ENCODE measurements at places on chromosomes 7 and 10. TPM values are rescaled to one million over a fixed set of nuclear protein-coding genes. Genes with fewer than 3 reads are reported as not detected.

ARHGAP22 gene
- 4.0 TPM for total RNA-seq

RAB19 gene
- total RNA-seq: not detected

CDNF gene
- 2.9 TPM for total RNA-seq

OR9A2 gene
- total RNA-seq: not detected

VSTM4 gene
- total RNA-seq: not detected

LBX1 gene
- total RNA-seq: not detected

SPACDR gene
- total RNA-seq: 0.49 TPM

HOXA6 gene
- 2.0 TPM for total RNA-seq

HTR7 gene
- total RNA-seq: 15.3 TPM

ZNF37A gene
- 52.3 TPM for total RNA-seq

RBM17 gene
- total RNA-seq: 128 TPM
